ENCODE measurements at places on chromosomes 1 and 21.

DNA sequence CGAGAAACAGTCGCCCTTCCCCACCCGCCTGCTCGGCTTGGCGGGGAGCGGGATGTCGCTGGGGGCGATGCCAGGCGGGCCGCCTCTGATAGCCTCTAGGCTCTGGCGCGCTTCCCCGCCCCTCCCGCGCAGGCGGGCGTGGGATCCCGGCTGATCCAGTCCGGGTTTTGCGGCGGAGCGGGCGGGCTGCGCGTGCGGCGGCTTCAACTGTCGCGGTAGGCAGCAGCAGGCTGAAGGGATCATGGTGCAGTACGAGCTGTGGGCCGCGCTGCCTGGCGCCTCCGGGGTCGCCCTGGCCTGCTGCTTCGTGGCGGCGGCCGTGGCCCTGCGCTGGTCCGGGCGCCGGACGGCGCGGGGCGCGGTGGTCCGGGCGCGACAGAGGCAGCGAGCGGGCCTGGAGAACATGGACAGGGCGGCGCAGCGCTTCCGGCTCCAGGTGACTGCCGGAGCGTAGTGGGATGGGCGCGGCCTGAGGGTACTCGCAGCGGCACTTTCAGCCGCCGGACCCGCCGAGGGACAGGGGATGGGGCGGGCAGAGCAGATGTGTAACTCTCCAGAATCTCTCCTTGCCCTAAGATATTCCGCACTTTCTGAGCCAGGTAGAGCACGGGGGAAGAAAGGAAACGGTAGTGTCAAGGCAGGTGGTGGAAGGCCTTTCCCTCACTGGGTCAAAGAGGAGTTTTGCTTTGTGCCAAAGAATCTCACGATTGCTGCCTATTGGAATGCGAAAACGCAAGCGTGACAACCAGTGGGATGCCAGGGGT is at the start of gene FAAH:
TSS of gene FAAH (plus strand) at position 210 of the 764 bp plus-strand sequence. CDS start at position 242, 32 bp downstream.
- peak; percentile 60 for DNase-seq

- DNase-seq, result no peak
Measured at GRCh38 chr1:20322081-20322824, 31.6 kb downstream of the VWA5B1 start.

DNA sequence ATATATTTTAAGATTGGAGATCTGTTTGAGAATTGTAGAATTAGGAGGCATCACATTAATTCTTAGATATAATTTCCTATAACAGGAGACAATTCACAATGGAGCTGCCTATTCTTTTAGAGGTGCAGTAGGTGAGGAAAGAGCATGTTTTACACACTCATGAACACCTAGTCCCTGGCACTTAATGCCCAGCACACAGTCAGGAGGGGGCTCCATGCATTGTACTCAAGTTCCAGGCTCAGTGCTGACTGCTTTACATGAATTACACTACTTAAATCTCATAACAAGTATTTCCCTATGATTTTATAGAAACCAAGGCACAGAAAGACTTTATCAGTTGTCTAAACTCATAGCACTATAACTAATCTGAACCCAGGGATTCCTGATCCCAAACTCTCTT is 360 bp upstream of the GBP3 start:
- no peak for DNase-seq

- DNase-seq, result no peak
Measured at GRCh38 chr1:193210996-193211395, 24.6 kb upstream of the B3GALT2 start.

- DNase-seq, result no peak
Measured at GRCh38 chr1:8712413-8713231, 104.8 kb downstream of the RERE start.

- DNase-seq, result no peak
Measured at GRCh38 chr21:37509802-37510393, 143.3 kb downstream of the DYRK1A start.

- no peak for DNase-seq
Measured at GRCh38 chr1:15124362-15125100, 29.0 kb upstream of the TMEM51 start.

DNA sequence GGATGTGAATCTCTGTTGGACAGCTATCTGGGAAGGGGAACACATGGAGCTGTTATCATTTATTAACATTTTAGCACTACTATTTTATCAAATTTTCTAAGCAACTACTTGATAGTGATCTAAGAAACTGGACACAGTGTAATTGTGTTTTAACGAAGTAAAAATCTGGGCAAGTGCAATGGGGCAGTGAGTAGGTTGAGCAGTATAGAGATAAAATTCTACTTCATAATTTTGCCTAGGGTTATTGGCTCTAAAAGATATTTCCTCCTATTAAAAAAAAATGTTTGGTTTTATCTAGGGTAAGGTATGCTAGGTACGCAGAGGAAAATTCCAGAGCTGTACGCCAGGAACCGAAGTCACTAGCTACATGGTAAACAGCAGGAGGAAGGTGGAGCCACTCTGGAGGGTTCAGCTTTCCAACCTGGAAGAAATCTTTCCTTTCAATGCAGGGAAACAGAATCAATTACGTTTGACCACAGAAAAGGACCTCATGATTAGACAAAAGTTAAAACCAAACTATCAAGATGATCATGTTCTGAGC is 43.3 kb downstream of the BCAR3 start:
- DNase-seq, result no peak

- no peak for DNase-seq
Measured at GRCh38 chr1:198741744-198742143, 102.9 kb downstream of the PTPRC start.

DNA sequence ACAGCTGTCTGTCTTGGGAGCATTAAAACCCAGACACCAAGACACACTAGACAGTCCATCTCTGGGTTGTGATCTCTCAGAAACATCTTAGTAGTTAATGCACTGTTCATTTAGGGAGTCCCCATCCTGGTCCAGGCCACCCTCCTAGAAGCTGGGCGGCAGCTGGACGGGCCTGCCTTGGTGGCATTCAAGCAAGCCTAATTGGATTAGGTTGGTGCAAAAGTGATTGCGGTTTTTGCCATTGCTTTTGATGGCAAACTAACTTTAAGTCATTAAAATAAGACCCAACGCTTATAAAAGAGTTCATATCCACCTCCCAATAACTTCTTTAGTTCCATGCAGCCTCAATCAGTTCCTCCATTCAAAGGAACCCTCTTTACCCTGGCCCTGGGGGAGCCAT is 21.7 kb downstream of the ATP5PO start:
- no peak for DNase-seq

- DNase-seq, result no peak
Measured at GRCh38 chr1:223059526-223059925, 83.5 kb downstream of the TLR5 start.

- DNase-seq, result no peak
Measured at GRCh38 chr1:215529571-215529970, 37.5 kb upstream of the KCTD3 start.

DNA sequence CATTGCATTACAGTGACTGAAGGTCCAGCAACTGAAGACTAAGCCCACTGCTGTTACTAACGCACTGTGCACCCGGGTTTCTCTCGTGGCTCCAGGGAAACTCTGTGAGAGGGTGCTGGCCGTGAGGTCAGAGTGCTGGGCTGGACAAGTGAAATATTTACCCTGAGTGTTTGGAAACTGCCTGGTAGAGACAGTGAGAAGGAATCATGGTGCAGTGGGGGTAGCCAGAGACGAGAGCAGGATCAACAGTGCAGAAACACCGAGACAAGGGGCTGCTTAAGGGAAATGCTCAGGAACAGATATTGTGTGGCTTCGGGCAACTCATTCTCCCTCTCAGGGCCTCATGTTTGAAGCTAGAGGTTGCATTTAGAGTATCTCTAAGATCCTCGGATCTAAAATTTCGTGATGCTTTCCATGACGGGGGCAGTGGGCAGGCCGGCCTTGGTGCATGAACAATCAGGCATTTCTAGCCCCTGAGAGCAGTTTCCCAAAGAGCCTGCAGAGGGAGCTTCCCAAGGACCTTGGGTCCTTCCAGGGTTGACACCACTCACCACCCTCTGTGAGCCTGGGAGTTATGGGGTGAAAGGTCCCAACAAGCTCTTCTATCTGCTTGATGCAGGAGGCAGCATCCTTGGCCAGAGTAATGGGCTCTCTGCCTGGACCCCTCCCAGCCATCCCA is 9.7 kb downstream of the CD2 start:
- peak; percentile 79 for DNase-seq

DNA sequence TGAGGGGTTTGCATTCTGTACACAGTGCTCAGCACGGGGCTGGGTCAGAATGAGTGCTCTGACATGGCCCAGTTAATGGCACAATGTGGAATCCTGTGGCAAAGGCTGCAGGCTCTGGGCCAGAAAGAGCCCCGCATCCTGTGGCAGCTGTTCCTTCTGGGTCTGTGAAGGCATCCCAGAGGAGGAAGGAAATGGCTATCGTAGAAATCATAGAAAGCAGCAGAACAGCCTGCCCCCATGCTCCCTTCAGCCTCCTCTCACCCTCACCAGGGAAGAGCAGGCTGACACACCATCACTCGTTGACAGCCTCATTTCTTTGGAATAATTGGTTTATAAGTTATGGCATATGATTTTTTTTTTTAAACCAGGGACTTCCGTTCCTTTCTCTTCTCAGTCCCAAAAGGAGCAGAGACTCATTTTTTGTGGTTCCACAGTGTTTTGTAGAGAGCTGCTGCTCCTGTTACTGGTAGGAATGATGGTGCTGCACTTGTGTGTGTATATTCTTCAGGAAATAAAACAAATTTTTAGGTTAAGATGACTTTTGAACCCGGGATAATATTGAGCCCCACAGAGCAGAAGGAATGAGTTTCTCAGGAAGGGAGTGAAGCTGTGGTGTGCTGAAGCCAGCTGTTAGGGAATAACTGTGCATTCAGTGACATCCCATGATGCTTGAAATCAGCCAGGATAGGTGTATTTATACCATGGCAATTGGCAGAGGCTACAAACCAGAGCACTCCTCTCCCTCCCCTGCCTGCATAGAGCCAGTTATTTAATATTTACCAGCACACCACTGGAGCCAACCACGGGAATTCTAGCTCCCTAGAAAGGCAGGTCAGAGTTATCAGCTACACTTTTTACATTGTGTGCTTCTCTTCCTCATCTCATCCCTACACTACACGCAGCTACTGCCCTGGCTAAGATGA is 32.0 kb downstream of the PLXNA2 start:
- no peak for DNase-seq

DNA sequence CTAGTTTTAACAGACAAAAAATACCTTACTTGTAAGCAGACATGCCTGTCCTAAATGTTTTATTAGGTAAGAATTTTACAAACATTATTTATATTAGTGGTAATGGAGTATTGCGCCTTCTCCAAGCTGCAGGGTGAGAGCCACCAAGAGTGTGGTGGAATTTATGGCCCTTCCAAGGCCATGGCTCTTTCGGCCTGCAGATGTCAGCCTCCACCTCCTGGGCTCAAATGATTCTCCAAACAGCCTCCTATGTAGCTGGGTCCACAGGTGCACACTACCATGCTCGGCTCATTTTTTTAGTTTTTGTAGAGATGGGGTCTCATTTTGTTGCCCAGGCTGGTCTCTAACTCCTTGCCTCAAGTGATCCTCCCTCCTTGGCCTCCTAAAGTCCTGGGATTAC is 56.3 kb downstream of the ITGB3BP start:
- DNase-seq, result no peak

DNA sequence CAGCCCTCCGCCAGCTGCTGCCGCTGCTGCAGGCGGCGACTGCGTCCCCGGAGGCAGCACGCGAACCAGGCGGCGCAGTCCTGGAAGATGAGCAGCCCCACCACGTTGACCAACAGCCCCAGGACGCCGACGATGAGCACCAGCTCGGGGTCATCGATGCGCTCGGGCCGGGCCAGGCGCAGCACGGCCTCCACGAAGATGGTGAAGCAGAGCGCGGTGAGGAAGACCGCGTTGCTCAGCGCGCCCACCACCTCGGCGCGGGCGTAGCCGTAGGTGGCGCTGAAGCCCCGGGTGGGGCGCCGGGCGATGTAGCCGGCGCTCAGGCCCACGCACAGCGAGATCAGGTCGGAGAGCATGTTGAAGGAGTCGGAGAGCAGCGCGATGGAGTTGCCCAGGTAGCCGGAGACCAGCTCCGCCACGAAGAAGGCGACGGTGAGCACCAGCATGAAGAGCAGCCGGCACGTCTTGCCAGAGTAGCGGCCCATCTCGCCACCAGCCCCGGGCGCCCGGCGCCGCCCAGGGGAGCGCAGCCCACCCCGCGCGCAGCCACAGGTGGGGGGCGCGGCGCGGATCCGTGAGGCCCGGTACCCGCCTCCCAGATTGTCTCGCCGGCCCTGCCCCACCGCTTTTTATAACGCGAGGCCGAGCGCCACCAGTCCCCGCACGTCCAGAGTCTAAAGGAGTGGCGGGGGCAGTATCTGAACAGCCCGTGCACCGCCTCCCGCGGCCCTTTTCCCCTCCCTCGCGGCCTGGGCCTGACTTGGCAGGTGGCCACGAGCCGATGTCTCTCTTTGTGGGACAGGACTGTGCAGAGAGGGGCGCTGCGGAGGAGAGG is at the start of gene SLC30A10:
TSS of gene SLC30A10 (minus strand) at position 602 of the 835 bp plus-strand sequence. CDS start at position 485, 117 bp downstream.
- peak; percentile 5 for DNase-seq

GRCh38 chr1:43205671-43206070 is 33.5 kb downstream of the CFAP57 start:
- DNase-seq, result no peak

DNA sequence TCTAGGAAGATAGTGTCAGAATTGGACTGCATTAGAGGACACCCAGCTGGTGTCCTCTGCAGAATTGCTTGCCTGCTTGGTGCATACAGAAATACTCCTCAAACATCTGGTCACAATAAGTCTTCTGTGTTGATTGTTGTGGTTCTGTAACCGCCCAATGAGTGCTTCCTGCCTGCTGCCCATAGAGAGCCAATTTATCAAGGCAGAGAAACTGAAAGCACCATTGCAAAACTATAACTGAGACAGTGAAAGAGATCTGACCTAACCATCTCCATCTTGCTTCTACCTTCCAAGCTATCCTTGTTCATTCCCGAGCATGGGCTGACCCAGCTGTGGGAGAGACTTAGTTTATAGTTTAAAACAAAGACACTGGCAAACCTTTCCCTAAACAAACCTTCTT is 462.4 kb upstream of the RGS18 start:
- no peak for DNase-seq

- DNase-seq, result no peak
Measured at GRCh38 chr1:22886211-22886610, 86.5 kb downstream of the LACTBL1 start.

- DNase-seq, result no peak
Measured at GRCh38 chr1:95583661-95584210, 349.7 kb downstream of the RWDD3 start.

DNA sequence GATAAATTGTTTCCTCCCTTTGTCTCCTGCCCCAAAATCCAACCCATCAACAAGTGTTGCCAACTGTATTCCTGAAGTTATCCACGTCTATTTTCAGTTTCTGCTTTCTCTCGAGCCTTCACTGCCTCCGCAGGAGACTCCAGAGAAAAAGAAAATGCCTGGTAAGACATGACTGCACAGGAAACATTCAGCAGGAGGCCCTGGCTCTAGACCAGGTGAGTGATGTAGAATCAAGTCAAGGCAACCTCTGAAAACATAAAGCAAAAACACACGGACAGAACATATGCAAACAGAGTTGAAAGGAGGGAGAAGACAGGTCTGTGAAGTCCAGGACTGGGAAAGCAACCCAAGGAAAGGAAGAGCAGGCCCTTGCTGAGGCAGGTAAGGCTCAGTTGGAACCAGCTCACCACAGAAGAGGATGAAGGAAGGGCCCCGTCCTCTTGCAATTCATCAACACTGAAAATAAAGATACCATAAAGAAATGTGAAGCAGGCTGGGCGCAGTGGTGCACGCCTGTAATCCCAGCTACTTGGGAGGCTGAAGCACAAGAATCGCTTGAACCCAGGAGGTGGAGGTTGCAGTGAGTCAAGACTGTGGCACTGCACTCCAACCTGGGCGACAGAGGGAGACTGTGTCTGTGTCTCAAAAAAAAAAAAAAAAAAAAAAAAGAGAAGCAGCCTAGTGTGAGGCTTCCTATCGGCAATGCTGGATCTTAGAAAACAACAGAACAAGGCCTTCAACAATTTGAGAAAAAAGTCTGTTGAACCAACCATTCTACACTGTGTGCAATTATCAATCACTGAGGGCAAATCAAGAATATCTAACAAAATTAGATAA is 8.8 kb downstream of the NOL9 start:
- no peak for DNase-seq

- DNase-seq, result no peak
Measured at GRCh38 chr1:55928576-55928975, 650.8 kb downstream of the PLPP3 start.
